ENCODE measurements at places on chromosomes 11 and 22.

DNA sequence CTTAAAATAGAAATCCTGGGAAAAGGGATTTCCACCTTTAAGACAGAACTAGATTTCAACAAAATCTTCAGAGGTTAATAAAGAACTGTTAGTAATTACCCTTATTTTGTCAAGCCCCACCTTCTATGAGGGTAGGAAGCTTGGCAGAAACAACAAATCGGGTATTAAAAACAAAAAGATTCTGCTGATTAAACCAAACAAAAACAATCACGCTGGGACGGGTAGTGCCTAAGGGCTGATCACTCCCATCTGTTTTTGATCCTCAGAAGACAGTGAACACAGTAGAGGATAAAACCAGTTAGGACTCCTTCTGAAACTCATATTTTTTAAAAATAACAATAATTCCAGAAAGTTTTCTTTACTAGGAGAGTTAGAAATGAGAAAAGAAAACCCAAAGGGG lies 441.3 kb upstream of the API5 start:
- DNase-seq: no peak

DNA sequence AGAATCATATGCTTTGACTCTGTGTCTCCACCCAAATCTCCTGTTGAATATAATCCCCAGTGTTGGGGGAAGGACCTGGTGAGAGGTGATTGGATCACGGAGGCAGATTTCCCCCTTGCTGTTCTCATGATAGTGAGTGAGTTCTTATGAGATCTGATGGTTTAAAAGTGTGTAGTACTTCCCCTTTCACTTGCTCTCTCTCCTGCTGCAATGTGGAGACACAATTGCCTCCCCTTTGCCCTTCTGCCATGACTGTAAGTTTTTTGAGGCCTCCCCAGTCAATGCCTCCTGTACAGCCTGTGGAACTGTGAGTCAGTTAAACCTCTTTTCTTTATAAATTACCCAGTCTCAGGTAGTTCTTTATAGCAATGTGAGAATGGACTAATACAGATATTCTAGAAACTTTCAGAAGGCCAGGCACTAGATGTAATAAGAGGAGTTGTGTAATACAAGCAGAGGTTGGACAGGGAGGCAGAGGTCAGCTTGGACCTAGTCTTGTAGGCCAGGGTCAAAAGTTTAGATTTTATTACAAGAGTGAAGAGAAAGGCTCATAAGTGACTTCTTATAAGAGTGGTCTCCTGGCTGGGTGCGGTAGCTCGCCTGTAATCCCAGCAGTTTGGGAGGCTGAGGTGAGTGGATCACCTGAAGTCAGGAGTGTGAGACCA lies 9.3 kb upstream of the SERPING1 start:
- no peak for DNase-seq

- no peak for DNase-seq
Measured at GRCh38 chr22:44761025-44761424, 8.7 kb downstream of the ARHGAP8 start.

DNA sequence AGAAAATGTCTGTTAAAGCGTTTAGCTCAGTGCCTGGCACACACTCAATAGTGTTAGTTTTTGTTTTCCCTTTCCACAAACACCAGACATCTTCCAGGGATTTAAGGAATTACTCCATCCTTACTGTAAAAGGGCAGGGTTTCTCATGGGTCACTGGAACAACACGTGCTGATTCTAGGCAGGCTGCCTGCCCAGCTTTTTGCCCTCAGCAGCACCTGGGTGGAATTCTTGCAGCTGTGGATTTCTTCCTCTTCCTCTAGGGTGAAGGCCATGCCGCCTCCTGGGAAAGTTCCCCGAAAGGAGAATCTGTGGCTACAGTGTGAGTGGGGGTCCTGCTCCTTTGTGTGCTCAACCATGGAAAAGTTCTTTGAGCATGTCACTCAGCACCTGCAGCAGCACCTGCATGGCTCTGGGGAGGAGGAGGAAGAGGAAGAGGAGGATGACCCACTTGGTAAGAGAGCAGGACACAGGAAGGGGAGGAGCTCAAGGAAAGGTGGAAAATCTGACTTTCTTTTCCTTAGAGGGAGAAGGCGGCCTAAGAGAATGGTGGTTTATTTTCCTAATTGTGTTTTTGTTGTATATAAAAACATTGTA lies 5.4 kb downstream of the HINFP start:
- DNase-seq: no peak

- DNase-seq: no peak
Measured at GRCh38 chr11:94405062-94405833, 4.0 kb upstream of the GPR83 start.

DNA sequence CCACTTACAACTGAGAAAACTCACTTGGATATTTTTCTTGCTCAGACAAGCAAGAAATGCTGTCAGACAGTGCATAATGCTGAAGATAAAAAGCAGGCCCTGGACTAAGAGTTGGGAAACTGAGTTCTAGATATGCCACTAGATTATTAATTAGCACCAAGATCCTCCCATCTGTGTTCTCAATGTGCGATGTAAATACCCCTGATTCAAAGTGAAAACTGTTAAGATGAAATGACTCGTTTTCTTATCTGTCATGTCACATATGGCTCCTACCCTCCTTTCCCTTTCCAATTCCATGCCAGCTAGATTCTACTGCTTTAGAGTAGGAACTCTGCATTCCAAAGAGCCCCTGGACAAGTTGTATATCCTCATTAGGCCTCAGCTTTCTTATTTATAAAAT lies 88.9 kb upstream of the CLNS1A start:
- DNase-seq: no peak

GRCh38 chr22:24026733-24027132 lies 15.6 kb downstream of the CABIN1 start:
- no peak for DNase-seq

DNA sequence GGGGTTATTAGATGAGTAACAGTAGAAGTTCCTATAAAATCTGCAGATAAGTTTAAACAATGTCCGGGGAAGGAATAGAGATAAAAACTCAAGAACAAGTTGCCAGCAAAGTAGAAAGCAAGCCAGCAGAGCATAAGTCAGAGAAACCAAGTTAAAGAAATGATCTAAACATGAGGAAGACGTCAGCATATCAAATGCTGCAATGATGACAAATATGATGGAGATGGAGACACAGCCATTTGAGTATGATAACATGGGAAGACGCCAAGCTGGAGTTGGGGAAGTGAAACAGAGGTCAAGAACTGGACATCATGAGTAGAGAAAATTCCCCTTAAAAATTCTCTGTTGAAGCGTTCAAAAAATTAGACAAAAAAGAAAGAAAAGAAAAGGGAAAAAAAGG lies 571.5 kb downstream of the CNTN5 start:
- DNase-seq: no peak

GRCh38 chr22:43535741-43536140 lies 123.9 kb downstream of the MPPED1 start:
- no peak for DNase-seq

DNA sequence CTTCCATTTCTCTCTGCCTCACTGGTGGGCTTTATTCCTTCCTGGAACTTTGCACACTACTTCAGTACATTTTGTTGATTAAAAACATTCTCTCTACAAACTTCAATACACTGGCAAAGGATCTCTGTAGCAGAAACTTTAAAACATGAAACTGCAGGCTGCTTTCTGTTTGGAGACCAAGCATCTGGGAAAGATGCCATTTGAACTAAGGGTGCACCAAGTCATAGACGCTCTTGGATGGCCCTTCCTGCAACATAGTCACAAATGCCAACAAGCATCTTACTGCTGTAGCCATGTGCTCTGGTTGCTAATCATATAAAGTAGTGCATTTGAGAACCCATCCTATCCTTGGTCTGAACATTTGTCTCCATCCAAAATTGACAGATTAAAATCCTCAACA lies 56.4 kb downstream of the SNX19 start:
- DNase-seq: no peak

- DNase-seq: no peak
Measured at GRCh38 chr22:39352306-39352891, 2.6 kb downstream of the SYNGR1 start.

GRCh38 chr11:35274909-35275785 lies 136.2 kb downstream of the CD44 start:
- DNase-seq: peak; percentile 60

DNA sequence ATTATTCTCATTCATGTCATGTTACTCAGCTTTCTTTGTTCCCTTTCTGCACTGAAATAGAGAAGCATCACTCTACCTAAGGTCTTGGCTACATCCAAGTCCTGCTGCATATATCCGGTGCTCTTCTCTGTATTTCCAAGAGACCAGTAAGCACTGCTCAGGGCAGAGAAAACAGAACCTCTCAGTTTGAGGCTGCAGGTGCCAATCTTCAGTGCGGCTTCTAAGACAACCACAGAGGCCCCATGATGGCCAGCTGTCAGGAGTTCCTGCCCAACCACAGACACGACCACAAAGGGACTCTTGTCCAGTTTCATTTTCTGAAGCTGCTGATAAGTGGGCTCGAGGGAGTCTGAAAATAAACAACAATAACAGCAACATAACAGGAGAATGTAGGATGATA lies 378.4 kb upstream of the PITPNB start:
- peak; percentile 29 for DNase-seq

- no peak for DNase-seq
Measured at GRCh38 chr11:17760102-17761029, 25.8 kb downstream of the KCNC1 start.

DNA sequence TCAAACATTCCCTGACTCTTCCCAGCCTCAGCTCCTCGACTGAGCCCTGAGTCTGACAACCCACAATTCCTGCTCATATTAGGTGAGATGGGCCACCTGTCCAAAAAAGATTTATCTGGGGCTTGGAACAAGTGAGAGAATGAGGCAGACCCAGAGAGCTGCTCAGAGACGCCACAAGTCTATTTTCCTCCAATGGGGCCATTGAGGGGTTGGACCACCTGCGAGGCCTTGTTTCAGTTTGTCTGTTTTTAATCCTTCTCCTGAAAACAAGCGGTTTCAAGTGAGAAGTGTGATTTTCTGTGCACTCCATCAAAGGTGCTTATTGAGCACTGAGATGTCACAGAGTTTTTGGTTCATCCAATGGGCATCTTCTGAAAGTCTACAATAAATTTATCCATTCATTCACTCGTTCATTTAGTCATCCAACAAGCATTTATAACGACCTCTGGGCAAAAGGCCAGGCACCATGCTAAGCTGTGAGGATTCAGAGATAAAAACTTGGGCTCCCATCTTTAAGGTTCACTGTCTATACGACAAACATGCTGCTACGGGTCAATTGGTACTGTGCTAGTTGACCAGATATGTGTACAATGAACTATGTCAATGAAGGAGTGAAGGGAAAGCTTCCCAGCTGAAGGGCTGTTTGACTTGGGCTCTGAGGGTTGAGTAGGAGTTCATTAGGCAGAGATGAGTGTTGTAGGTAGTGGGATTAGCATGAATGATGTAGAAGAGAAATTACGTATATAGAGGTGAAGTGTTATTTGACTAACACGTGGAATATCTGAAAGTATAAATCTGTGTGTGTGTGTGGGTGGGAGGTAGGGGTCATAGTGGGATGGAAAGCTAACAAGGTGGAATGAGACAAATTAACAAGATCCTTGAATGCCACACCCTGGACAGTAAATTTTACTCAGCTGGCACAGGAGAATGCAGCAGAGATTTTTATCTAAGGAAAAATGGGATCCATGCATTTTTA lies 168.9 kb downstream of the MIAT start:
- DNase-seq: no peak

- DNase-seq: no peak
Measured at GRCh38 chr11:75260396-75261170, 20.0 kb downstream of the TPBGL start.

DNA sequence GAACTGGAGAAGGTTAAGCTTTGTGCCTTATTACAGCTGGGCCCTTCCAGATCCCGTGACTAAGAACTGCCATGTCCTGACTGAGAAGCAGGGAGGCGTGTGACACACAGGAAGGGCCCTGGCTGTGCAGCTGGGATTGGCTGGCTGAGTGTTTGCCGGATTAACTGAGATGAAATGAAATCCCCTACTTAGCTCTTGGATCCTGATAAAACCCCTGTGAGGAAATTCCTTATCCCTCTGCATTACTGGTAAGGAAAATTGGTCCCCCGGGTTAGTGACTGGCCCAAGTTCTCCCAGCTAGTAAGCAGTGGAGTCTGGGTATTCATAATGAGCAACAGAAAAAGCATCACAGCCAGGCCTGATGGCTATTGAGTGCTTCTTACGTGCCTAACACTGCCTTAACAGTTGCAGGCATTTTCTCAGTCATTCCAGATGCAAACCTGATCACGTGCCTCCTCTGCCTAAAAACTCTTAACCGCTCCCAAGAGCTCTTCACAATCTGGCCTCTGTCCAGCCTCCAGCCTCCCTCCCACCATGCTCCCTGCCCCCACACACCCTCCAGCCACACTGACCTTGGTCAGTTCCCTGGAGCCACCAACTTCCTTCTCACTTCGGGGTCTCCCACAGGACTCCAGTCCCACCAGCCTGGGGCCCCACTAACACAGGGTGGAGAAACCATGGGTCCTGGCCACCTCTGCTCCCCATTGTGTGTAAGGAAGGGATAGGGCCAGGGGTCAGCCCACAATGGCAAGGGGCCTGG lies 37.8 kb downstream of the ARRB1 start:
- DNase-seq: peak; percentile 47

DNA sequence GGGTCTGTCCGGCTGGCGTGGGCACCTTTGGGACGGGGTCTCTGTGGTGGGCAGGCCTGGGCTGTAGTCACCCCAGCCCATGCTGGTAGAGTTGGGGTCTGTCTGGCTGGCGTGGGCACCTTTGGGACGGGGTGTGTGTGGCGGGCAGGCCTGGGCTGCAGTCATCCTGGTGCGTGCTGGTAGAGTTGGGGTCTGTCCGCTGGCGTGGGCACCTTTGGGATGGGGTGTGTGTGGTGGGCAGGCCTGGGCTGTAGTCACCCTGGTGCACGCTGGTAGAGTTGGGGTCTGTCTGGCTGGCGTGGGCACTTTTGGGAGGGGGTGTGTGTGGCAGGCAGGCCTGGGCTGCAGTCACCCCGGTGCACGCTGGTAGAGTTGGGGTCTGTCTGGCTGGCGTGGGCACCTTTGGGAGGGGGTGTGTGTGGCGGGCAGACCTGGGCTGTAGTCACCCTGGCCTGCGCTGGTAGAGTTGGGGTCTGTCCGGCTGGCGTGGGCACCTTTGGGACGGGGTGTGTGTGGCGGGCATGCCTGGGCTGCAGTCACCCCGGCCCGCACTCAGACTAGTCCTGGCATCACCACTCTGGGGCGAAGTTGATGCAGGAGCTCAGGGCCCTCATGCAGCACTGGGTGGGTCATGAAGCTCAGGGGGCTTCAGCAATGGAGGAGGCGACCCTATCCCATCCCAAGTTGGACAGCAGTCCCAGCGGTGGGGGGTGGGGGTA lies 19.3 kb downstream of the PRR33 start:
- DNase-seq: no peak

DNA sequence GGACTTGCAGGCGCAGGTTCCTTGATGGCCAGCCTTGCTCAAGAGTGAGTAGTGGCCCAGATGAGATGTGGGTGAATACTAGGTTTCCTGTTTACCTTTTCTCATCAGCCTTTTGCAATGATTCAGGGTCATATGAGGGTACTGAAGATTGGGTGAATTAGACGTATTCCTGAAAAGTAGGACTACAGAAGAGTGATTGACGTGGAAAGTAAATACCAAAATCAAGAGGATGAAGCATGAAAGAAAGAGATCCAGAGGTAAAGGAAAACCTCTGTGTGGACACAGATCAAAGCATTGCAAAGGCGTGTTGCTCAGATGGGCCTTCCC lies 59.9 kb downstream of the CYB5R2 start:
- DNase-seq: no peak

Data from substantia nigra (tissue), 51 donors.